ENCODE measurements at places on chromosomes 6 and 20. TPM values are rescaled to one million over a fixed set of nuclear protein-coding genes. Genes with fewer than 3 reads are reported as not detected.
A peak's percentile ranks its signal among the peaks of the same experiment; 100 is the strongest.

- no peak overlapping the region for H3K4me3 ChIP-seq
- no peaks in the 10 kb centered on the region for H3K36me3 ChIP-seq
- H3K4me1 ChIP-seq = peaks cover 5% of the 10 kb centered on the region
- H3K27ac ChIP-seq = no peak overlapping the region
Observed at GRCh38 chr6:158517581-158517980, 42.3 kb upstream of the TMEM181 start.

DNA sequence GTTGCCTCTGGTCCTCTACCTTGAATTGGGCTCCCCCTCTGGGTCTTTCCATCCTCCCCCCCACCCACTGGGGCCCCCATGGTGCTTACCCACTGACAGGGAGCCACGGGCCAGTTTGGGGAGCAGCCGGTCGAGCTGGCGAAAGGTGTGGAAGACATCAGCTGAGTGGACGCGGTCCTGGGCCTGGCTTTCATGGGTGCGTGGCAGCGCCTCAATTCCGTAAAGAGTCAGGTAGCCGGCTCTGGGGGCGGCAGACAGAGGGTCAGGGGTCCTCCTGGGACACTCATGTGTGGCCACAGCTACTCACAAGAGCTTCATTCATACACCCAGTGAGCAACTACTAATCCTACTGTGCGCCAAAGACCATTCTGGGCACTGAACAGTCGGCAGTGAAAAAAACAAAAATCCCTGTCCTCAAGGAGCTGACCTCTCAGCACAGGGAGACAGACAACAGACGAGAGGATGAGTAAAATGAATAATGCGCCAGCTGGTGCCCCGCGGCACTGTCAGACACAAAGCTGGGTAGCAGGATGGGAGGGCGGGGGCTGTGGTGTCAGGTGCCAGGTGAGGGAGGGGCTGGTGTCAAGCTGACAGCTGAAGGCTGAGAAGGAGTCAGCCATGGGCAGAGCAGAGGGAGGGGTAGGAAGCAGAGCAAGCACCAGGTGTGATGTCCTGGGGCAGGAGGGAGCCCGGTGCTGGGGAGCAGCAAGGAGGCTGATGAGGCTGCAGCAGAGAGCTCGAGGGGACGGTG, 28.3 kb downstream of the PTGIS start:
- H3K27me3 ChIP-seq = no peaks in the 10 kb centered on the region
- no peaks in the 10 kb centered on the region for H3K36me3 ChIP-seq
- DNase-seq = no peak
- no peak overlapping the region for H3K4me3 ChIP-seq
- no peak overlapping the region for H3K27ac ChIP-seq

GRCh38 chr20:8757146-8757545, 311.7 kb upstream of the PLCB4 start:
- H3K27me3 ChIP-seq = no peaks in the 10 kb centered on the region
- H3K36me3 ChIP-seq = no peaks in the 10 kb centered on the region
- H3K4me3 ChIP-seq = no peak overlapping the region

DNA sequence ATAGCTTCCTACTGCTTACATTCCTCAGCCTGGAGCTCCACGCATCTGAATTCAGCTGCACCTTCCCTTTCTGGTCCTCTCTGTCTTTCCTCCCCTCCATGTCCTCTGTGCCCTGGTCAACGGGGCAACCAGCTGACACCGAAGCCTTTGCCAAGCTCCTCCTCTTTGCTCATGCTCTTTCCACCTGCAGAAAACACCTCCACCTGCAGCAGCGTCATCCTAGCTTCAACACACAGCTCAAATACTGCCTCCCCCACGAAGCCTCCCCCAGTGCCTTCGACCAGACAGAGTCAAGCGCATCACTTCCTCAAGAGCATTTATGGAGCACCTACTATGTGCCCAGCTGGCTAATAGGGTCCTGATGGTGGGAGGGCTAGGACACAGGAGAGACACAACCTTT, 9.2 kb downstream of the CDH22 start:
- H3K36me3 ChIP-seq = no peaks in the 10 kb centered on the region
- peaks cover 13% of the 10 kb centered on the region for H3K27me3 ChIP-seq
- no peak overlapping the region for H3K4me3 ChIP-seq
- no peak for DNase-seq
- no peak overlapping the region for H3K27ac ChIP-seq

- H3K4me3 ChIP-seq = no peak overlapping the region
- H3K27ac ChIP-seq = no peak overlapping the region
- no peak for DNase-seq
- no peaks in the 10 kb centered on the region for H3K27me3 ChIP-seq
- H3K36me3 ChIP-seq = no peaks in the 10 kb centered on the region
Observed at GRCh38 chr20:61600016-61600415, 348.0 kb downstream of the CDH4 start.

DNA sequence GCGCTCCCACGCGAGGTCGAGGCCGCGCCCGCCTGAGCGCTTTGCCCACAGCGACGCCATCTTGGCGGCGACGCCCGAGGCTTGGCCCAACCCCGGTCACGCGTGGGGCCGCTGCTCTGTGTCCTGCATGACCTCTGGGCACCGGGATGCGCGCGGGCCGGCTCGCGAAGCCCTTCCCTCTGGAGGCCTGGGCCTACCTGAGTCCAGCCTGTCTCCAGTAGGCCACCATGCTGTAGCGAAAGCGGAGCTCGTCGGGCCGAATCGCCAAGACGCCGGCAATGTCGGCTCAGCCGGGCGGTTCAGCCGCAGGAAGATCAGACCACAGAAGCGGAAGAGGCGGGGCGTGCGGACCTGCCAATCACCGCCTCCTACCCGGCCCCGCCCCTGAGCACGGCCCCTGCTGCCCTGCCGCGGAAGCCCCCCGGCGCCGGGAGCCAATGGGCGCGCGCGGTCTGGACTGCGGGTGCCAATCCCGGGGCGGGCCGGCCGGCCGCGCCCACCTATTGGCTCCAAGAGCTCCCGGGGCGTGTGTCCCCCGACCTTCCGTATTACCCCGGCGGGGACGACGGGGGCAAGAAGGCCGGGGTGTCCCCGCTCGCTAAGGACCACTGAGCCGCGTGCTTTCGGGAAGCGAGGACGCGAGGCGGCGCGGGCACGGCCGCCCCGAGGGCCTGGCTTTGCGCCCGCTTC, at the start of gene ATP5F1E:
Gene ATP5F1E, minus strand, starts transcription at position 313 of the 690 bp plus-strand sequence. Its CDS starts 84 bp downstream, at position 229.
- H3K27ac ChIP-seq = peak within 1 kb of the TSS; percentile 90
- peaks cover 40% of the 10 kb centered on the region for H3K36me3 ChIP-seq
- DNase-seq = peak; percentile 97
- H3K27me3 ChIP-seq = no peaks in the 10 kb centered on the region

- H3K4me3 ChIP-seq = no peak overlapping the region
- H3K36me3 ChIP-seq = peaks cover 24% of the 10 kb centered on the region
- no peaks in the 10 kb centered on the region for H3K27me3 ChIP-seq
Observed at GRCh38 chr20:3275064-3275935, 36.3 kb upstream of the SLC4A11 start.

DNA sequence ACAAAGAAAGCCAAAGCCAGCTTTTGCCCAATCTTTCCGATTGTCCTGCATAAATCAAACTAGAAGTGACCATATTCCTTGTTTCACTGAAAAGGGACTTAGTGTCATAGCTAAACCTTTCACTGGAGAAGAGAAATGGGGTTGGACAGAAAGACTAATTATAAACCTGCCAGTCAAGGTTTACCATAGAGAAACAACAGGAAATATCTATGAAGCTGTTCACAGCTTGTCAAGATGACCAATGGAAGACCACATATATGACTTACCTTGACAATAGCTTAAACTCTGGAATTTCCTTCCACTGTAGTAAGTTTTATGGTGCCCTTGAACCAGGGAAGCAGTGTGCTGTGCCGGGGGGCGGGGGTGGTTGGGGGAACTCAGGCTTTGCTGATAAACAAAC, 107.7 kb upstream of the PHACTR1 start:
- peaks cover 3% of the 10 kb centered on the region for H3K27me3 ChIP-seq
- no peak overlapping the region for H3K4me3 ChIP-seq
- H3K4me1 ChIP-seq = no peaks in the 10 kb centered on the region
- H3K27ac ChIP-seq = no peak overlapping the region
- no peaks in the 10 kb centered on the region for H3K36me3 ChIP-seq

- no peaks in the 10 kb centered on the region for H3K27me3 ChIP-seq
- no peak overlapping the region for H3K27ac ChIP-seq
- no peaks in the 10 kb centered on the region for H3K4me1 ChIP-seq
- DNase-seq = no peak
- H3K36me3 ChIP-seq = no peaks in the 10 kb centered on the region
Observed at GRCh38 chr6:89180971-89181370, 35.1 kb downstream of the PM20D2 start.

The OTOR gene
- not detected for polyA plus RNA-seq

The TNFAIP3 gene
- 7.9 TPM for polyA plus RNA-seq

The NT5E gene
- 3.2 TPM for polyA plus RNA-seq

The CNR1 gene
- polyA plus RNA-seq = 0.69 TPM

The MAVS gene
- polyA plus RNA-seq = 19.8 TPM

The SSTR4 gene
- not detected for polyA plus RNA-seq
